Epithelial cell of prostate (primary cell): ENCODE measurements at places on chromosomes 5 and 9.

GRCh38 chr5:13624283-13625074 is 320.0 kb downstream of the DNAH5 start:
- no peak for DNase-seq

- DNase-seq = no peak
Measured at GRCh38 chr9:129201866-129202265, 23.8 kb upstream of the IER5L start.

DNA sequence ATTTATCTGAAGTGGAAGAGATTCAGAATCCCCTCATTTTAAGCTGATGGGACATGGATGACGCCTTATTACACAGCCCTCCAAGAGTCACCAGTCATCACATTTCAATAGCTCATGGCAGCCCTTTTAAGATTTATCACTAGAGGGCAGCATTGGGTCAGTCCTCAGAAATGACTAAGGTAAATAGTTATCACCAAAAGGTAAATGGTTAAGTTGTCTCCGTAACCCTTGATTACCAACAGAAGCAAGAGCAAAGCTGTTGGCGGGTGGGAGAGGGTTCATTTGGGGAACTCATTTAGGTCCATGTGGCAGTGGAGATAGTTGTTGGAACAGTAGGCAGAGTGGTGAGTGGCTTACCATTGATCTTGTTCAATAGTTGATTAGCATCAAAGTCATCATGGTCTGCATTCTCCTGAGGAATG is 12.0 kb upstream of the C9 start:
- DNase-seq = no peak

DNA sequence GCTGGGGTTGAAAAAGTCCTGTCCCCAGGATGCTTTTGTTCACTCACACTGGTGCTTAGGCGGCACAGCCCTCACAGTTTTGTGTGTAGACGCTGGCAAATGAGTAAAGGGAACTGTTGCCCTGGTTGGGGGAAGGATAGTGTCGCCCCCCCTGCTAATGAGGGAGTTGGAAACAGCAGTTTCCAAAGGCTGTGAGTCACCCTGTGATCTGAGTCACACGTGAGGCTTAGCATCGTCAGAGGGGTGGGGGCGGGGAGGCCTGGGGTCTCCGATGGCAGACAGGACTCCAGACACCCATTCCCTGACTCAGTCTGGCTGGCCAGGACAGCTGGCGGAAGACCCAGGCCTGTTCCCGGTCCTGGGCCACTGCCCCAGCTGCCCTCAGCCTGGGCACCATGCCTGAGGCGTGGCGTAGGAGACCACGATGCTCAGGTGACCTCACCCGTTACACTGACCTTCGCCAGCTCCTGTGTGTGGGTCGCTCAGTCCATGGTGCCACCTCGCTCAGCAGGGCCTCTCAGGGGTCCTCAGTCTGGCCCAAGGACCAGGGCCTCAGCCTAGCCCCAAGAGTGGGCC is 2.9 kb downstream of the DNAJB5 start:
- DNase-seq = no peak

GRCh38 chr5:117776977-117777376 is 1202.4 kb upstream of the SEMA6A start:
- no peak for DNase-seq

GRCh38 chr5:178740181-178740557 is 9.7 kb upstream of the ZNF354A start:
- no peak for DNase-seq

- no peak for DNase-seq
Measured at GRCh38 chr9:98118640-98119601, at the start of gene TRIM14. Gene TRIM14, minus strand, starts transcription at chr9:98119222. Its CDS starts 34 bp downstream, at chr9:98119188.

- no peak for DNase-seq
Measured at GRCh38 chr5:116806836-116807235, 232.2 kb upstream of the SEMA6A start.

DNA sequence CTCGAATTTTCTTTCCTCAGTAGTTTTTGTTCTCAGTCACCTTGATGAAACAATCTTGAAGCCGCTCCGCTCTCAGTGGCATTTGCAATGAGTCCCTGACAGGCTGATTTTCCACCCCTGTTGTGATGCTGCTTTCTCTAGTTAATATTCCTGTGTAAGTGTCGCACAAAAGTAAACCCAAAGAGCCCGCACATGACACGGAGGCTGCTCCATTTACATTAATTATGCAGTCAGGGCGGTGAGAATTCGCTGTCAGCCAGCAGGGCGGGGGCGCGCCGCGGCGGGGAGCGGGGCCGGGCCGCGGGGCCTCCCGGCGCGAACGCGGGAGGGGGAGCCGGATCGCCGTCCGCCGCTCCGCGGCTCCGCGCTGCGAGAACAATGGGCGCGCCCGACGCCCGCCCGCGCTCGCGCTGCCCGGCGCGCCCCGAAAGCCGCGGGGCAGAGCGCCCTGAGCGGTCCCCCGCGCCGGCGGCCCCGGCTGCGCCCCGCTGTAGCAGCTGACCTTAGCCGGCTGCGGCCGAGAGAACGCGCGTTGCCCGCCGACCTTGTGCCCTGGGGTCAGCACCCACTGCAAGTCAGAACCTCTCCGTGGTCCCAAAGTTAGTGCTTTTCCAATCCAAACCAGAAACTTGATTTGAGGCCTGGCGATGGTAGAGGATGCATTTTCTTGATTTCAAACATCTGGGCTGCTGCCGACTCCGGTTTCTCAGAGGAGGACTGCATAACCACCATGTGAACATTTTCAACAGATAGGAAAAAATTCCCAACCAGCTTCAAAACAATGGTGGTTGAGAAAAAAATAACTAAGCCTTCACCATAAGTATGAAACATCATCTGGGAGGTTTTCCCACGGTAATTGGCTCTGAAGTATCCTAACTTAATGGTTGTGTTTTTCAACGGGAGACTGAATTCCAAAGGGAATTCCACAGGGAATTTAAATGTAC is 142.6 kb downstream of the PBX3 start:
- no peak for DNase-seq
